ENCODE measurements at places on chromosomes 16 and 17.

DNA sequence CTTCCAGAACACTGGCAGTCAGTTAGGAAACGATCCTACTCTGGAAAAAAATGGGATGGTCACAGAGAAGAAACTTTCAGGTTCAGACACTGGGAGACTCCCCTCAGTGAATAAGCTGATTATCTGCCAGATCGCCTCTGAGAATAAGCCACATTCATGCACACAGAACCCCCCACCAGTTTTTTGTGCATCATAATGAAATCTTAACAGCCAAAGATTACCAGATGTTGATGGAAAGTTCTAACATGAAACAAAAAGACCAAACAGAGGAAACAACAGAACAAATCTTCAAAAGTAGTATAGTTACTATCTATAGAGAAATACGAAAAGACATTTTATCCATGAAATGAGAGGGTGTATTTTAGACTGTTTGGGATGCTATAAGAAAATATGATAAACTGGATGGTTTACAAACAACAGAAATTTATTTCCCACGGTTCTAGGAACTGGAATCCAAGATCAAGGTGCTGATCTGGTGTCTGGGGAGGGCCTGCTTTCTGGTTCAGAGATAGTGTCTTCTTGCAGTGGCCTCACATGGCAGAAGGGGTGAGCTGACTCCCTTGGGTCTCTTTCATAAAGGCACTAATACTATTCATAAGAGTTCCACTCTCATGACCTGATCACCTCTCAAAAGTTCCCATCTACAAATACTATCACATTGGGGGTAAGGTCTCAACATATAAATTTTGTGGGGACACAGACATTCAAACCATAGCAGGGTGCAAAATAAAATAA, 8.0 kb upstream of the AMZ2 start:
- DNase-seq = no peak

DNA sequence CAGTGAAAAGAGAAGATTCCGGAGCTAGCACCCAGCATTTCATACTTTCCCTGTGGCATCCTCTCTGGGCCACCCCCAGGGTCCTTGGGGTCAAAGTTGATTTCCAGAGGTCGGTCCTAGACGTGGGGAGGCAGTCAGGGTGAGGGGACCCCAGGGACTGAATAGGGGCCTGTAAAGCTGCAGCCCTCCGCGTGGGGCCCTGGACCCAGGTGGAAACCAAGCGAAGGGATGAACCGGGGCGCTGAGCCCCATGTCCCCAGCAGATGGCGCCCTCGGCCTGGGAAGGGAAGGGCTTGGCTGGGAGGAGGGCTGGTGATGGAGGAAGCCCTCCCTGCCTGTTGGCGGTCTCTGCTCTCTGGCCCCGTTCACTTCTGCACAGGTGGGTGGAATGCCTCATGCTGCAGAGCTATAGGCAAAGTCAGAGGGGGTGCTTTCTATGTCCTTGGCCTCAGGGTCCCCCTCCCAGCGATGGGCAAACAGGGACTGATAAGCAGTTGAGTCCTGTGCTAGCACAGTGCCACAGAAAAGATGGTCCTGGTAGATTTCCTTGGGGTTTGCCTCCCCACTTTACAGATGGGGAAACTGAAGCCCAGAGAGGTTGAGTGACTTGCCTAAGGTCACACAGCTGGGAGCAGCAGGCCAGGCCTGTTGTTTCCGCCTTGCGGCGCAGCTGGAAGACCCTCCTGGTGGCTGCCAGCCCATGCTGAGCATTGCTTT, 163.4 kb upstream of the CIBAR2 start:
- DNase-seq = peak; percentile 38

DNA sequence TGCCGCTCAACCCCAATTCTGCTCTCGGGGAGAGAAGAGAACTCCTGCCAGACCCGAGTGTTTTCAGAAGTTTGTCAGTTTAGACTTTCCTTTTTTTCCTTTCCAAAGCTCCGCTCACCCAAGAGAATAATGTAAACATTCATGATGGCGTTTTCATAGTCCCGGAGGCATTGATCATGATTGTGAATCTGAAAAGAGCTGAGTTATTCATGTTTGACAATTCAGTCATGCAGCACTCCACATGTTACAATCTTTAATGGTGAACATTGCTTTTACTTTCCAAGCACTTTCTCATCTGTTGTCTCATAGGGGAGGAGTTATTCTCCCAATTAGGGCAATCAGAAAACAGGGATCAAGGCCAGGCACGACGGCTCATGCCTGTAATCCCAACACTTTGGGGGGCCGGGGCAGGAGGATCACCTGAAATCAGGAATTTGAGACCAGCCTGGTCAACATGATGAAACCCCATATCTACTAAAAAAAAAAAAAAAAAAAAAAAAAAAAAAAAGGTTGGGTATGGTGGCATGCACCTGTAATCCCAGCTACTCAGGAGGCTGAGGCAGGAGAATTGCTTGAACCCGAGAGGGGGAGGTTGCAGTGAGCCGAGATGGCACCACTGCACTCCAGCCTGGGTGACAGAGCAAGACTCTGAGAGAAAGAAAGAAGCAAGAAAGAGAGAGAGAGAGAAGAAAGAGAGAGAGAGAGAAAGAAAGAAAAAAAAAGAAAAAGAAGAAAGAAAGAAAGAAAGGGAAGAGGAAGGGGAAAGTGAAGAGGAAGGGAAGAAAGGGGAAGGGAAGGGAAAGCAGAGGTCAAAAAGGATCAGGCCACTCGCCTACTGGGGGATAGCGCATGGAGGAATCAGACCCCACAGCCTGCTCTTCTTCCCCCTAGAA, 70.0 kb upstream of the TNRC6C start:
- no peak for DNase-seq

GRCh38 chr17:47684535-47685193, 9.3 kb upstream of the TBKBP1 start:
- no peak for DNase-seq

- no peak for DNase-seq
These were observed 2.5 kb downstream of the ITGA3 start for GRCh38 chr17:50058296-50058953.

- DNase-seq = no peak
These were observed 2.0 kb downstream of the CBX4 start for GRCh38 chr17:79836972-79837887.

DNA sequence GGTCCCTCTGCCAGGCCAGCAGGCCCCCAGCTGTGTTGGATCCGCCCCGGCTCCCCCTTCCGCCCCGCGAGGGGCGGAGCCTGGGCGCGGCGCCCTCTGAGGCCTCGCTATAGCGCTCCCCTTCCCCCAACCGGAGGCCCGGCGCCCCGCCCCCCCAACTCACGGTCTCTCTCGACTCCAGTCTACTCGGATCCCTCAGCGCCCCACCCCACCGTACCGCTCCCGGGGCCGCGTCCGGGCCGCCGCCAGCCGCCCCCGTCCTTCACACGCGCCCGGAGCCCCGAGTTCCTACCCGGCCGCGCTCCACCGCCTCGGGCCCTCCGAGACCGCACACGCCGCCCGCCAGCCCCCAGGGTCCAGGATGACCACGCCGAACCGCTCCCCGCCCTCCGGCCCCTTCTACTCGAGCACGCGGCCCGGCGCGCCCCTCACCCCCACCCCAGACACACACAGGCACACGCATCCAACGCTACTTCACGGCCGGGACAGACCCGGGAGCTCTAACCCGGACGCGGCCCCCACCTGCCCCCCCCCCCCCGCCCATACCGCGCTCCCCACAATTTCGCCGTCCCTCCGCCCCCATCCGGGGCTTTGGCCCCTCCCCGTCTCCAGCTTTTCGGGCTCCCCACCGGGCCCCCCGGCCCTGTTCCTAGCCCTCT, 1.4 kb downstream of the PHF23 start:
- DNase-seq = peak; percentile 66

DNA sequence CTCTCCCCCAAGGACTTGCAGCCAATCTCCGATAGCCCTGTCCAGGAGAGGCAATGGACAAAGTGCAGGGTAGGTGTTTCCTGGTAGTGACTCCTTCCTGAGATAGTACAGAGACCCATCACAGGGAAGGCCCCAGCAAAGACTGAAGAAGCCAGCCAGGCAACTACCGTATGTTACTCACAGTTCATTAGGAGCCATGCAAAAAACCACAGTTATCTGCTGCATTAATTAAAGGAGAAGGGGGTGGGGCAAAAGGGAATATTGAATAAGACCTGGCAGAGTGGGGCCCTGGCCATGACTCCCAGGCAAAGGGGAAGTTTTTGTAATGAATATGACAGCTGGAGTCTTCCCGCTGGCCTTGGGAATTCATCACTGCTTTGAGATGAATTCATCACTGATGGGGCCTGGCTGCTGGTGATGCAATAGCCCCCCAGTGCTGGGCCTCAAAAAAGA, 2.5 kb upstream of the SLC13A2 start:
- DNase-seq = no peak
